Kidney epithelial cell (primary cell): ENCODE measurements at places on chromosomes 1 and 21.
A peak's percentile ranks its signal among the peaks of the same experiment; 100 is the strongest.

- no peak for DNase-seq
Measured at GRCh38 chr1:64243757-64244080, 40.3 kb downstream of the UBE2U start.

GRCh38 chr1:119554183-119554582, 47.2 kb downstream of the HSD3B1 start:
- peak; percentile 86 for DNase-seq

GRCh38 chr1:94209425-94209824, 28.0 kb downstream of the ARHGAP29 start:
- no peak for DNase-seq

DNA sequence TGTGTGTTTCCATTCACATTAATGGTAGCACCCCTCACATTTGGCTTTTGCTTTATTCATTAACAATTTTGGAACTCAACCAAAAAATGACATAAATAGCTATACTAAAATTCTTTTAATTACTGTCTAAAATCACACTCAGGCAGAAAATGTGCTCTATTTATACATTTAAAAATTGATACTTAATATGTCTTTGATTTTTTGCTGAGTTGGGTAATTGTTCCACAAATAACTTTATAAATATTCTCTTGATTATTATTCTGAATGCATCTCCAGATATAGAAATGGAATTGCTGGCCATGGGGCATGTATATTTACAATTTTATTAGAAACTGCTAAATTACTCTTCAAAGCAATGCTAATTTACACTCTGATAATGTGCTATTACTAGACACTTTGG, 658.7 kb upstream of the CHRM3 start:
- DNase-seq = no peak

GRCh38 chr1:26067432-26067911, at the start of gene TRIM63:
TSS of gene TRIM63 (minus strand) at chr1:26067630. CDS start at chr1:26067494, 136 bp downstream.
- DNase-seq = no peak

GRCh38 chr1:150981177-150981804, 801 bp upstream of the ANXA9 start:
- no peak for DNase-seq

GRCh38 chr1:209485751-209486150, 97.8 kb upstream of the CAMK1G start:
- DNase-seq = no peak

GRCh38 chr1:241503444-241503843, 16.1 kb downstream of the FH start:
- no peak for DNase-seq

DNA sequence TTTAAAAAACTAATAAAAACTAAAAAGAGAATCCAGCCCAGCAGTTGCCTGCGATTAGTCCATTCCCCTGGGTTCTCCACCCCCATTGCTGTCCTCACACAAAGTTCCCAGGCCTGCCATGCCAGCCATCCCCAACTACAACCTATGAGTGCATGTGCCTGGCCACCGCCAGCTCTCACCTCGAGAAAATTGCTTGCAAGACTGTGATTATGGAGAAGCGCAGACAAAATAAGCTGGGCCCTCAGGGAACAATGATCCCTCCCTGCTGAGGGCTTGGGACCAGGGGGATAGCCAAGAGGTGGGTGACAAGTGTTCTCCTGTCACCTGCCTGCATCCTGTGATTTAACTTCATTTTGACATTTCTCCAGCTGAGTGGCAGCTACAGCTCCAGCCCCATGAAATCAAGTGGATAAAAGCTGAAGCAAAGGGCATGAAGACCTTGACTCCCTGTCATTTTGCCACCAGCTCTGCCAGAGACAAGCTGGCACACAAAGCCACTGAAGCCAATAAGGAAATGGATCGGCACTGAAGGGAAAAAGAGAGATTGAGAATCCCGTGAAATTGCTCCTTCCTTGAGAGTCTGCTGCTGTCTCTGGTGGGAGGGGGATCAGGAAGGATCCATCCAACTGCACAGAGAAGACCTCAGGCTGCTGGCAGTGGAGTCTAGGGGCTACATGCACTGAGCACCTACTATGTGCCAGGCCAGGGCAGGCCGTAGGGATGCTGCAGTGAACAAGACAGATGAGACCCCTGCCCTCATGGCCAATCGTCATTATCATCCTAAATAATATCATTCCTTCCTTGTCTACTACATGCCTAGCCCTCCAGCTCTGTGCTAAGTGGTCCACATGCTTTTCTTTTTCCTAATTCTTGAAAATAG, 40.7 kb downstream of the MATN1 start:
- DNase-seq = no peak

- no peak for DNase-seq
Measured at GRCh38 chr1:25099343-25099951, 132.9 kb downstream of the SYF2 start.

GRCh38 chr1:28412731-28413130, 43.2 kb downstream of the PHACTR4 start:
- no peak for DNase-seq

DNA sequence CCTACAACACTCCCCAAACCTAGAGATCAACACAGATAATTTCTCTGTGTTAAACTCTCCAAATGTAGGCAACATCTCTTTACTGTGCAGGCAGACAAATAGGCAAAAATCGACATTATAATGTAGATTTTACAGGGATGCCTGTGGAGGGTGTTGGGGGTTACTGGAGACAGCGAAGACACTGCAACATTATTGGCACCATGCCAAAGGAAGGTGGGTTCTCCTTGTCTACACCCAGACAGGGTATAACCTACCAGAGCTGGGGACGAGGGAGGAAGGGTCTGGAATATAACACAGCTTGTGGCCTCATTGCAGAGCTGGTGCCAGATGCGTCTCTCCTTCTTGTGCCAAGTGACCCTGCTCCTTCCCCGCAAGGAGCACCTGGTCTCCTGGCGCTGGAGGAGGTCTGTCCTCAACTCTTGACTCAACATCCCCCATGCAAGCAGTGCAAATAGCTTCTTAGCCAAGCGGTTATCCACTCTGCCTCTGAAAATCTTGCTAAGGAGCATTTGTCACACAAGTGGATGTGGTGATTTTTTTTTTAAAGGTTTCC, 404.0 kb downstream of the PRDM2 start:
- DNase-seq = no peak

- no peak for DNase-seq
Measured at GRCh38 chr21:41613533-41613909, 105.6 kb upstream of the TMPRSS2 start.

DNA sequence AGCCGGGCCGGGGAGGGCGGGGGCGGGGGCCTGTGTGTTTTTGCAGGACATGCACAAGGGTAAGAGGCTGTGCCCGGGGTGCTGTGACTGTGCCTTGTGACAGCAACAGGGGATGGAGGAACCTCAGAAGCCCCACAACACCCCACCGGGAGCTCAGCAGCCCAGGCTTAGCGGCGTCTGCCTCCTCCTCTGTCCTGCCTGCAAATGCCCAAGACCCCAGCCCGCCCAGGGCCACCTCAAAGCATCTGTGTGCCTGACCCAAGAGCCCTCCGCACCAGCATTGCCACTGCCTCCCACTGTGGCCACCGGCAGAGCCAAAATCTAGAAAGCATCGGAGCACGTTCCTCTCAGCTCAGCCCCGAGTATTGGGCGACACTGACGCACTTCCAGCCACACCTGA, 2.7 kb upstream of the ACTRT2 start:
- DNase-seq = no peak

- peak; percentile 67 for DNase-seq
Measured at GRCh38 chr1:21568006-21568746, 59.0 kb downstream of the ALPL start.

DNA sequence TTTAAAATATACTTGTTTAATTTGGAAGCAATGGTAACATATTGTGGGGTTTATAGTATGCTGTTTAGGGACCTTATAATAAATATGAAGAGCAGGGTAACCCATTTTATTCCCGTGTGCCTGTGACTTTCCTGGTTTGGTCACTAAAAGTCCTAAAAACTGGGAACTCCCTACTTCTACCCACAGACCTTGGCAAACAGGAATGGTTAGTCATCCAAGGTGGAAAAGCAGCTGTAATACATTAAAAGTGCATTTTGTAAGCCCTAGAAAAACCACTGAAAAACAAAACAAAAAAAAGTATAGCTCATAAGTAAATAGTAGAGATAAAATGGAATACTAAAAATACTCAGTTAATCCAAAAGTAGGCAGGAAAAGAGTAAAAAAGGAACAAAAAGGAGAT, 538.9 kb downstream of the LMO4 start:
- no peak for DNase-seq

DNA sequence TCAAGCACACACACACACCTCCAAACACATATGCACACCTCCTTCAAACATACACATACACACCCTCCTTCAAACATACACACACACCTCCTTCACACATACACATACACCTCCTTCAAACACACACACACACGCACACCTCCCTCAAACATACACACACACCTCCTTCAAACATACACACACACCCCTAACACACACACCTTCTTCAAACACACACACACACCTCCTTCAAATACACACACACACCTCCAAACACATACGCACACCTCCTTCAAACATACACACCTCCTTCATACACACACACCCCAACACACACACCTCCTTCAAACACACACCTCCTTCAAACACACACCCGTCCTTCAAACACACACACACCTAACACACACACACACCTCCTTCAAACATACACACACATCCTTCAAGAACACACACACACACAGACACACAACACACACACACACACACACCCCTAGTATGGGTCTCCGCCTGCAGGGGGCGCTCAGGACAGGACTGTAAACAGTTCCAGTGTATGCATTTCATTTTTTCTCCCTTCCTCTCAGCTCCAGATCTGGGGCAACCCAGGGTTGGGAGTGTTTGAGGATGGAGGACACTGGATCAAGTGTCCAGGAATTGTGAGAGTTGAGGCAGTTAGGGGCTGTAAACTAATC, 12.1 kb downstream of the LGR6 start:
- DNase-seq = no peak
